NCI-H2081 treated with DMSO at 0.1 percent for 48 hours (cell line): ENCODE measurements at places on chromosomes 7 and 10.

- no peak for DNase-seq
Observed at GRCh38 chr10:110527731-110528171, 30.0 kb downstream of the DUSP5 start.

GRCh38 chr10:66604195-66604594 is 321.6 kb upstream of the LRRTM3 start:
- no peak for DNase-seq

DNA sequence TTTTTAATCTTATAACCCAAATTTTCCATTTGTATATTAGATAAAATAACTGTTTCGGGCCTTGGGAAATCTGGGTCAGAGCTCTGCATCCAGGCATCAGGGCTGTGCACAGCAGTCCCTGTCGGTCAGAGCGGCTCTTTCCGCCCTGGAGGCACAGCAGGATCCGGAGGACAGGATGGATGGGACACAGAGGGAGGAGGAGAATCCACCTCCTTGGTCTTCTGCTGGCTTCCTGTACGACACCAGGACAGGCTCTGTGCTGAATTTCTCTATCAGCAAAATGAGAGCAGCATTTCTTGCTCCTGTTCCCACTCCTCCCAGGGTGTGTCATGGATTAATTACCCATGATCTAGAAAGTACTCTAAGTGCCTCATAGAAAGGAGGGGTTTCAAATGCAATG is 254.9 kb downstream of the SKAP2 start:
- no peak for DNase-seq

DNA sequence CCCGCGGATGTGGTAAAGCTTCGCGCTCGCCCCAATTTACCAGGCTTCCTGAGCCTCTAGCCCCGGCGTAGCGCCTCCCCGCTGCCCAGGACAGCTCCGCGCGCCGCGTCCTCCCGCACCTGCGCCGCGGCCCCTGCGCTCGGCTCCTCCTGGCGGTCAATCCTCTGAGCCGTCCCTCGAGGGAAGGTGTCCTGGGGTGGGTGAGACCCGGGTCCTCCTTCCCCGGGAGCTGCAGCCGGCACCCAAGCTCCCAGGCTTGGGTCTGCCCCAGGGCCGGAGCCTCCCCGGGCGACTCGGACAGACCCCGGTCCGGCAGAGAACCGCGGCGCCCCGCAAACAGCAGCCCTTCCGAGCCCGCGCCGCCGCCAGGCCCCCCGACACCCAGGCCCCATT is 512 bp downstream of the OSBPL3 start:
- no peak for DNase-seq

- DNase-seq: no peak
Observed at GRCh38 chr10:90504172-90504571, 353.7 kb downstream of the HTR7 start.

DNA sequence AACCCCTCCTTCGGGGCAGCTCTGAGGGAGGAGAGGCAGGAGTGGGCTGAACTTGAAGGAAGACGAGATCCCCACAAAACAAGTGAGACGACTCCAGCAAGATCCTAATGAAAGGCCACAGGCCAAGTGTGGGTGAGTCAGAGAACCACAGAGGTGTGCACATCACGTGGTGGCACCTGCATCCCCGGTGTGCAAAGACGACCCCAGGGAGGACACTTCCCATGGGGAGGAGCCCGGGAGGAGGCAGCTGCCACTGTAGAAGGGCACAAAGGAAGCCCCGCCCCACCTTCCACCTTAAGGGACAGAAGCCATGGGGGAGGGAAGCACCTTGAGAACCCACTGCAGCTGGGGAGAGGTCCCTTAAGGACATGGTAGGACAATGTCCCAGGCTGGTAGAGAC is 45.7 kb downstream of the ESYT2 start:
- no peak for DNase-seq

DNA sequence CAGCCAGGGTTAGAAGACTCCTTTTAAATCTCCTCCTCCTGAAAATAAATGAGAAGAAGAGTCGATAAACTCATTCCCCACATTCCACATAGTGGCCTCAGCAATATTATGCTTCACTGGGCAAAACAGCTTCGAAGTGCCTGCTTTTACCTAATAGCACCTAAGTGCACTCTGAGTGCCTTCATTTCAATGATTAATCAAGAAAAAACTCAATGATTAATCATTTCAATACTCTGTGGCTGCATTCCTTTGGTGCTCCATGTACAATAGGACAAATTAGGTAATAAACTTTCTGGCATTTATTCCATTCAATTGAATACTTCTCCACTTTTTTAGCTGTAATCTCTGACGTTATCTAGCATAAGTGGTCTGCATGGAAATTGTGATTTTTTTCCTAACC is 174.6 kb downstream of the CCDC71L start:
- no peak for DNase-seq

DNA sequence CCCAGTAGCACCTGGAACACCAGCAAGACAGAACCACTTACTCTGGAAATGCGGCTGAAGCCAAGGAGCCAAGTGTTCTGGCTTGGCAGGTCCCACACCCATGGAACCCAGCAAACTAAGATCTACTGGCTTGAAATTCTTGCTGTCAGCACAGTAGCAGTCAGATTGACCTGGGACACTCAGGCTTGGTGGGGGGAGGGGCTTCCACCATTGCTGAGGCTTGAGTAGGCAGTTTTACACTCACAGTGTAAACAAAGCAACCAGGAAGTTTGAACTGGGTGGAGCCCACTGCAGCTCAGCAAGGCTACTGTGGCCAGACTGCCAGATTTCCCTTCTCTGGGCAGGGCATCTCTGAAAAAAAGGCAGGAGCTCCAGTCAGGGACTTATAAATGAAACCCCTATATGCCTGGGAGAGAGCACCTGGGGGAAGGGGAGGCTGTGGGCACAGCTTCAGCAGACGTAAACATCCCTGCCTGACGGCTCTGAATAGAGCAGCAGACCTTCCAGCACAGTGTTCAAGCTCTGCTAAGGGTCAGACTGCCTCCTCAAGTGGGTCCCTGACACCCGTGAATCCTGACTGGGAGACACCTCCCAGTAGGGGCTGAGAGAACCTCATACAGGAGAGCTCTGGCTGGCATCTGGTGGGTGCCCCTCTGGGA is 121.2 kb downstream of the MTERF1 start:
- DNase-seq: no peak

GRCh38 chr10:28881171-28881882 is 204.0 kb downstream of the BAMBI start:
- no peak for DNase-seq

DNA sequence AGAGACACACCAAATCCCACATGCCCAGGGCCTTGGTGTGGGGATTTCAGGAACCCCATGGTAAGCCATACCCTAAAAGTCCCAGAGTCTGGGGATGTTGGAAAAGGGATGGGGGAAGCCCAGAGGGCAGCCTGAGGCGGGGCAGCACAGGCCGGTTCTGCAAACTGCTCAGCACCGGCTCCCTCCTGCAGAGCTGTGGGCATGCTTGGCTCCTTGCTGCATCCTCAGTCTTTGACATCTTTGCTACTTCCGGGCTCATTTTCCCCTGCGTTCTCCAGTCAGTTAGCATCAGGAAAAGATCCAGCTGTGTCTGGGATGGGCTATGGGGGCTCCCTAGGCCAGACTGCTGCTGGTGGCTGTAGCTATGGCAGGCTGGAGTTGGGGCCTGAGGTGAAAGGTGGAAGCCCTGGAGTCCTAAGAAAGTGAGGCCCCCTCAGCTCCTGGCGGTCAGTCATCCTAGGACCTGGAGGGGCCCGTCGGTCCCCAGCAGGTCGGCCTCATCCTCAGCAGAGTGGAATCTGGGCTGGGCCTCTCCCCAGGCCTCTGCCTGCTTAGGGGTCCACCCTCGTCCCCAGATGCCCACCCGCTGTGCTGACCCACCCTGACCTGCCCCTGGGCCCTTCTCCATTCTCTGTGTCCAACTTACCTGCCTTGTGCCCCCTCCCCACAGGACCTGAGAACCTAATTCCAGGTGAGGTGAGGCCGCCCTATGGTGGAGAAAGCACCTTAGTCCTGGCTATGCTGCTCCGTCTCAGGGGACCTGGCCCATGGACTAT is 9.3 kb downstream of the TBATA start:
- no peak for DNase-seq

GRCh38 chr7:129176916-129177710 is 11.3 kb upstream of the SMO start:
- peak; percentile 64 for DNase-seq

DNA sequence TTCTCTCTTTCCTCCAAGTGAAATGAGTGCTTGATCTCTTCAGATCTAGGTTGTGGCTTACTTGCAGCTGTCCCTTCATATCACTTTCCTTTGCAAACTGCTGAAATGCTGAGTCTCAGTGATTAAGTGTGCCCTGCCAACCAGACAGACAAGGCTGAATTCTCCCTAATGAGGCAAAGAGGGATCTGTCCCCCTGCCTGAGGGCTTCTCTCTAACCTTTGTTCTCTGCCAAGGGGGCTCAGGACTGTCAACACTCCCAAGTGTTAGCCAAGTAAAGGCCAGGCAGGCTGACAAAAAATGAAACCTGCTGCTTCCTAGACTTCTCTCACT is at the start of gene MSS51:
Gene MSS51 (minus strand): TSS at position 24 of the 330 bp plus-strand sequence. CDS start 5,277 bp downstream, outside the sequence.
- DNase-seq: no peak

GRCh38 chr10:86960003-86960862 is 1.8 kb downstream of the SNCG start:
- no peak for DNase-seq

- peak; percentile 6 for DNase-seq
Observed at GRCh38 chr10:79336276-79336675, 11.0 kb upstream of the PPIF start.

- DNase-seq: no peak
Observed at GRCh38 chr10:105406488-105406887, 765.4 kb downstream of the SORCS3 start.

- no peak for DNase-seq
Observed at GRCh38 chr7:70696201-70696754, 435.7 kb upstream of the GALNT17 start.

DNA sequence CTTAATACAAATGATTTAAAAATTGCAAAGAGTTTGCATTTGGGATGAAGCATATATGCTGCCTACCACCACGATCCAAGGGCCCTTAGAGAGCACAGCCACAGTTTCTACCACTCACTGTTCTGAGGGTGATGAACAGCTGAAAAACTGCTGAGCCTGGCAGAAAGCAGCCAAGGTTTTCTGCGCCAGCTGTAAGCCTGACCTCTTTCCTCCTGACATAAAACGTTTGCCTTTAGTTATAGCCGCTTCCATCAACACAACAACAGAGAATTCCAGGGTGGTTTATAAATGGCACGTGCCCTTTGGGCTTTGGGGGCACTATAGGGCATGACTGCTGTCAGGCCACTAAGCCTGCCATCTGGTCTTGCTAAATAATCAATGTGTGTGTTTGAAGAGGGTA is 222.8 kb downstream of the RELN start:
- DNase-seq: no peak

DNA sequence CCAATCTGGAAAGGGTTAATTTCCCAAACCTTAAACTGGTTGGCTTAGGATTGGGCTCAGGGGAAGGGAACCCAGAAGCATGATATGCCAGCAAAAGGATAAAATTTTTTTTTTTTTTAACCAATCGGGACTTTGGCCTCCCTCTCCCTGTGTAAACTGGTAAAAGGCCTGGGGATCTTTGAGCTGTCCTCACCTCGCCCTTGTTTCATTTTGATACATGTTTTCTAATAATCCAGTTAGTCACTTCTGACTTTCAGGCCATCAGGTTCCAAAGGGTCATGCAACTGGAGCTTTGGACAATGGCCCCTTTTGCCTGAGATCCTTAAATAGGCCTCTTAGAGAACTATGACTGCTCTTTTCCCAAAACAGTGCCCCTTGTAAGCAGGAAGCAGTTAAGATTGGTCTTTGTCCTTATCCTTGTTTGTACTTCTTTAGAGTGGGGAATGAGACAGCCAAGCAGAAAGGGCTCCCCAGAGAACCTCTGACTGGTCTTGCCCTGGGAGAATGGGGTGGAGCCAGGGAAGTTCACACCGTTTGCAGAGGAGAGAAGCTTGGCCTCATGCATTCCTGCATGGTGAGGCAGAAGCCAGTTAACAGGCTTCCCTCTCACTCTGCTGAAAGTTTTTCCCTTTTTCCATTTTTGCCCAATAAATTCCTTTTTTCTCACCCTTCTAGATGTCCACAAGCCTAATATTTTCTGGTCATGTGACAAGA is 424.2 kb upstream of the CNTNAP2 start:
- DNase-seq: no peak

DNA sequence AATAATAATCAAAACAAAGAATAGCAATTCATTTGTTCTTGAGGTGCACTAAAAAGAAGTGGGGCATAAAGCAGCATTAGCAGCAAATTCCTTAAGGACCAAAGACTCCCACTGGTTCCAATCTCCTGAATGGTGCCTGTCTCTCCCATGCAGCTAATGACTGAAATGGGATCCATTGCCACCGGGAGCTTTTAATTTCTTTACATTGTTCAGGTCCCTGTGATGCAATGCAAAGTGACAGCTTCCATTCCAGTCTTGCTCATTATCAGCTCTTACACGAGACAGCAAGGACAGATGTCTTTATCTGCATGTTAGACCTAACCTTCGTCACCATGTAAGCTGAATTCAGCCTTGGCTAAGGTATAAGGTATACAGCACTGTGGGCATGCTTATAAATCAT is 148.1 kb downstream of the POU6F2 start:
- no peak for DNase-seq

GRCh38 chr10:7354330-7355047 is 56.3 kb downstream of the SFMBT2 start:
- no peak for DNase-seq

DNA sequence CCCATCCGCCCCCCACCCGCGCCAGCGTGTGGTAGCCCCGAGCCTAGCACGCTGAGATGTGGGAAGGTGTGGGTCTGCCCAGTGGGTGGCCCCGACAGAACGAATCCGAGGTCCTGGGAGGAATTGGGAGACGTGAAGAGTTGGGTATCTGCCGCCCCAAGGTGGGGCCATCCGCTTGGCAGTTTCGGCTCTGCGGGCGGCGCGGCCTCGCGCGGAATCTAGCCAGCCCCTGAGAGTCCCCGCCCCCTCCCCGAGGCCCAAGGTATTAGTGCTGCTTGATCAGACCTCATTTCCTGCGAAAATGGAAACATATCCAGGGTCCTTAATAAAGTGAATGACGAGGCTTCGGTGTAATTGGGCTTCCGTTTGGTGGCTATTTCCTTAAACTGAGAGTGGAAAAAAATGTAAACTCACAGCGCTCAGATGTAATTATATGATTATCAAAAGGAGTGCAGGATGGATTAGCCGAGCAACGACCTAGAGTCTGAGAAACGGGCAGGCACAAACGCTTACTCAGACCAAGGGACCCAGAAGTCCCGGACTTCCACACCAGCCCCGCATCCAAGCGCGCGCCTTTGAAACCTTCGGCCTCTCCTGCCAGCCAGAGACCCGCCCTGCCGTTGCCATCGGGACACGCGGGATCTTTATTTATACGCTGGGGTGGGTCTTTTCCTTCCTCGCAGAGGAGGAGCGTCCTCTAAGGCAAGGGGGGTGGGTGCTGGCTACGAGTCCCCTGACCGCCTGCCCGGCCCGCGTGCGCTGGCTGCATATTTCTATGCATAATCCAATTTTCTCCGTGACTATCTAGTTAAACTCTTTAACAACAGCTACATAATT is 12.8 kb downstream of the LBX1 start:
- no peak for DNase-seq

DNA sequence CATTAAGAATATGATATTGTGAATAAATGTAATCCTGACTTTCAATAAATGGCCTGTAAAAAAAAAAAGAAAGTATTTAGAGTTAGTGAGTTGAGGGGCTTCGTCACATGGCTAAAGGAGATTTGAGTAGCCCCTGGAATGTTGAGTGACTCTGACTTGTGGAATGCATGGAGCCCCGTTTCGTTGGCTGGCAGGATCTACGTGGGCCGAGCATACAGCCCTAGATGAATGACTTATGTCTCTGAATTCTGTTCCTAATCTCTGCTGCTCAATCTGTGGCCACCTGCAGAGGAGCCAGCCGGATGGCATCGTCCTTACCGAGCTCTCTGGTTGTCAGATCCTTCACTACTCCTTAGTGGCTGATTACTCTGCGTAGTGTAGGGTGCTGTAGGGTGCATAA is 155.7 kb downstream of the MGMT start:
- DNase-seq: no peak

- DNase-seq: no peak
Observed at GRCh38 chr7:42235741-42236161, 1.3 kb downstream of the GLI3 start.
